ENCODE measurements at places on chromosomes 5 and 9.

GRCh38 chr5:142639455-142639854 lies 46.4 kb downstream of the FGF1 start:
- no peak for DNase-seq

DNA sequence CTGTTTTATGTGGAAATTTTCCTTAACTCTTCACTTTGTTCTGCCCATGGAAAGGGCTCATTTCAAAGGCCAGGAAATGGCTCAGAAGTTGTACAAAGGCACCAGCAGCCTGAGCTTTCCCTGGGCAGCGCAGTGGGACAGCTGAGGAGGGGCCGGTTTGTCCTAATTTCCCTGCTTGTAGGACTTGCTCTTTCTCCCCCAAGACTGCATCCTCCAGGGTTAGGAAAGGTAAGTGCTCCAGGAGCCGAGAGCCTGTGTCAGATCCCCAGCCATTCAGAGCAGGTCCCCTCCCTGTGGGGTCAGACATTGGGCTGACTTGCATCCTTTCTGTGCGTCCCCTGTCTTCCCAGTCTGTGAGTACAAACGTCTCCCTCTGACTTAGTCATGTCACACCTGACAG lies 43.5 kb downstream of the AGXT2 start:
- DNase-seq, result no peak

DNA sequence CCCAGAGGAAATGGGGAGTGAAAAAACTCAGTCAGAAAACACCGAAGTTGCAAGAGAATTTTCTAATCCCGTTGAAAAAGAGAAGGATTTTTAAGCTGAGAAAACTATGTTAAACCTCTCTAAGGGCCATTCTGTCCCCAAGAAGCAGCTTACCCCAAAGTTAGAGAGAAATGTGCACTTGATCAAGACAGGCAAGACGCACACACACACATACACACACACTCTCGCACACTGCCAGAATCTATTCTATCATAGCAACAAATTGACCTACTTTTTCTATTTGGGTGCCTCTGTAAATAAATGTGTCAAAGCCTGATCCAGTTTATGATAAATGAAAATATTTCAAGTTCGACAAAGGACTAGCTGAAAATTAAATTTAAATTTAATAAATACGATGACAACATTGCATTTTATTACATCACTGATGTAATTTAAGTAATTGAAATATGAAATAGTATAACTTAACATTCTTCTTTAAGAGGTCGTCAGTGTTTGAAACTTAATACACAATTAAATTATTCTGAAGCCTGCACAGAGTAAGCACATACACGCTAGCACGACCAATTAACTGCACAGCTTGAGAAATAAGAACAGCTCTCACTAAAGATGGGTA lies 5.9 kb downstream of the NFIL3 start:
- no peak for DNase-seq

DNA sequence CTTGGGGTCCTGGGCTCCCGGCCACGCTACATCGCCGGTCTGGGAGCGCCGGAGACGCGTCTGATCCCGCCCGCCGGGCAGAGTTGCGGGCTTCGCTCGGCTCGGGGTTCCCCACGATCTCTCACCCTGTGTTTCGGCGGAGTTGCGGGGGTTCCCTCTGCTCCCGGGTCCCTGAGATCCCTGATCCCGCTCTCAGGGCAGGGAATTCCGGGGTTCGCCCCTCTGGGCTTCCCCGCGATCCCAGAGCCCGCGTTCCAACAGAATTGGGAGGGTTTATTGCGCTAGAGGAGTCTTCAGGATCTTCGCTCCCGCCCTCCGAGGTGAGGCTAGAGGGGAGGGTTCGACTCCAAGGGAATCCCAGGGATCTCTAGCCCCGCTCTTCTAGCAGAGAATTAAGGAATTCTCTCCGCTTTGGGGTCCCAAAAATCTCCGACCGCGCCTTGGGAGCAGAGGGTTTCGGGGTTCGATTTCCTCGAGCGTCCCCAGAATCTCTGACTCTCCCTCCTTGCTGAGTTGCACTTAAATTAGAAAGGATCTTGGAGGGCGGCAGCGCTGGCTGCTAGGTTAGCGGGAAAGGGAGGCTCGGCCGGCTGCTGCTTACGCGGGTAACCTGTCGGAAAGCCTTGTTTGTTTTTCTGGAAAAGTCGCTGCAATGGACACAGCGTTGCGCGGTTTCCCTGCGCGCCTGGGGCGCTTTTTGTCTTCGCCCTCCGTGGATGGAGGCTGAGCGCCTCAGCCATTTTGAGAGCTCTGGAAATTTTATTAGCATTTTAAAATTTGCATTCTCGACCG lies 1.3 kb downstream of the DMRT1 start:
- no peak for DNase-seq
